HFFc6 (cell line): ENCODE measurements at places on chromosomes 7 and 10. TPM values are rescaled to one million over a fixed set of nuclear protein-coding genes. Genes with fewer than 3 reads are reported as not detected.

The BLNK gene
- total RNA-seq = not detected in 3 replicates

The PON3 gene
- total RNA-seq = not detected in 3 replicates

The CFAP69 gene
- total RNA-seq = 0.77 to 1.5 TPM (median 1.5 TPM) in 3 replicates

The IKZF5 gene
- 9.3 and 11.1 TPM in 2 replicates for total RNA-seq

The HTR5A gene
- not detected in 3 replicates for total RNA-seq

The MYO1G gene
- not detected in 2 replicates for total RNA-seq

The SLC26A3 gene
- total RNA-seq = 0.34 TPM in 1 of 2 replicates, not detected in the other

The PLPP4 gene
- total RNA-seq = 16.8 to 35.7 TPM (median 29.3 TPM) in 3 replicates

The DNAJC12 gene
- total RNA-seq = 0.32 to 0.44 TPM in 2 of 3 replicates, not detected in the other

The METTL27 gene
- total RNA-seq = 5.2 and 7.2 TPM in 2 replicates

The ETV1 gene
- total RNA-seq = 14.4 to 24.6 TPM (median 17.6 TPM) in 3 replicates

The TBATA gene
- not detected in 3 replicates for total RNA-seq

The IFIT5 gene
- 18.0 and 20.5 TPM in 2 replicates for total RNA-seq

The HOXA11 gene
- 34.4 to 40.0 TPM (median 35.6 TPM) in 3 replicates for total RNA-seq

The KIF11 gene
- total RNA-seq = 17.0 to 38.4 TPM (median 33.2 TPM) in 3 replicates

The NKX1-2 gene
- not detected in 3 replicates for total RNA-seq

The VPS37D gene
- total RNA-seq = 2.4 to 3.2 TPM (median 2.9 TPM) in 3 replicates

The TBX20 gene
- not detected in 3 replicates for total RNA-seq

The FAM171A1 gene
- total RNA-seq = 33.3 to 55.5 TPM (median 33.4 TPM) in 3 replicates

The PPP1R17 gene
- not detected in 2 replicates for total RNA-seq

The ABCA13 gene
- total RNA-seq = 0.06 to 0.08 TPM in 2 of 3 replicates, not detected in the other

The ANLN gene
- total RNA-seq = 102 and 229 TPM in 2 replicates

The GRM8 gene
- total RNA-seq = not detected in 2 replicates

The PPP1R9A gene
- not detected in 2 replicates for total RNA-seq

The PARD3 gene
- 20.5 to 26.7 TPM (median 24.1 TPM) in 3 replicates for total RNA-seq

The IMPDH1 gene
- 87.9 to 109 TPM (median 91.6 TPM) in 3 replicates for total RNA-seq

The RET gene
- total RNA-seq = 0.10 to 0.29 TPM (median 0.27 TPM) in 3 replicates

The MRPS16 gene
- total RNA-seq = 95.7 and 110 TPM in 2 replicates

The PRKAR2B gene
- total RNA-seq = 3.5 to 9.6 TPM (median 5.3 TPM) in 3 replicates

The TMEM236 gene
- total RNA-seq = 0.07 to 0.18 TPM (median 0.13 TPM) in 3 replicates

The FZD1 gene
- total RNA-seq = 8.1 to 10.4 TPM (median 10.1 TPM) in 3 replicates

The OPN1SW gene
- not detected in 3 replicates for total RNA-seq

The TMEM120A gene
- total RNA-seq = 38.4 to 47.3 TPM (median 45.9 TPM) in 3 replicates

The GPNMB gene
- total RNA-seq = 21.7 to 48.8 TPM (median 27.2 TPM) in 3 replicates

The SCIN gene
- total RNA-seq = 0.96 to 48.9 TPM (median 1.5 TPM) in 3 replicates

The KLF14 gene
- total RNA-seq = not detected in 3 replicates

The MUC12 gene
- 1.1 to 2.7 TPM (median 2.2 TPM) in 3 replicates for total RNA-seq

The SPDYE11 gene
- total RNA-seq = not detected in 3 replicates

The NACAD gene
- total RNA-seq = 5.2 to 10.5 TPM (median 6.1 TPM) in 3 replicates

The NKX2-3 gene
- total RNA-seq = not detected in 2 replicates
